Aorta (tissue), 5 donors: ENCODE measurements at places on chromosomes 4 and X. TPM values are rescaled to one million over a fixed set of nuclear protein-coding genes. Genes with fewer than 3 reads are reported as not detected.

GRCh38 chr4:113050371-113050755, 910 bp downstream of the ANK2 start:
- DNase-seq, result no peak

- DNase-seq, result no peak
These were observed 23.5 kb downstream of the TRIML1 start for GRCh38 chr4:188162698-188163097.

DNA sequence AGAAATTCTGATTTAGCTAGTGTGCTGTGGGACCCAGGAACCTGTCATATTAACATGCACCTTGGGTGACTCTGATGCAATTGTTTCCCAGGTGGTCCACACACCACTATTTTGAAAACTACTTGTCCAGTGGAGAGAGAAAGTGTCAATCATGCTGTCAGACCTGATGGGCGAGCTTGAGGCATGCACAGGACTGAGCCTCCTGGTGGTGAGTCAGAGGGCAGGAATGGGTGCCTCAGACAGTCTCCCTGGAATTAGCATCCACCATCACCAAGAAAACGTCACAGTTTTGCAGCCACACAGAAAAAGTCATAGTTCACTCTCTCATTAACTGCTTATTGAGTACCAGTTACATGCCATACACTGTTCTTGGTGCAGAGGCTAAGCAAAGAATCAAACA, 181.8 kb upstream of the MAOA start:
- DNase-seq, result no peak

GRCh38 chrX:101160001-101160400, 59.6 kb upstream of the DRP2 start:
- DNase-seq, result no peak

DNA sequence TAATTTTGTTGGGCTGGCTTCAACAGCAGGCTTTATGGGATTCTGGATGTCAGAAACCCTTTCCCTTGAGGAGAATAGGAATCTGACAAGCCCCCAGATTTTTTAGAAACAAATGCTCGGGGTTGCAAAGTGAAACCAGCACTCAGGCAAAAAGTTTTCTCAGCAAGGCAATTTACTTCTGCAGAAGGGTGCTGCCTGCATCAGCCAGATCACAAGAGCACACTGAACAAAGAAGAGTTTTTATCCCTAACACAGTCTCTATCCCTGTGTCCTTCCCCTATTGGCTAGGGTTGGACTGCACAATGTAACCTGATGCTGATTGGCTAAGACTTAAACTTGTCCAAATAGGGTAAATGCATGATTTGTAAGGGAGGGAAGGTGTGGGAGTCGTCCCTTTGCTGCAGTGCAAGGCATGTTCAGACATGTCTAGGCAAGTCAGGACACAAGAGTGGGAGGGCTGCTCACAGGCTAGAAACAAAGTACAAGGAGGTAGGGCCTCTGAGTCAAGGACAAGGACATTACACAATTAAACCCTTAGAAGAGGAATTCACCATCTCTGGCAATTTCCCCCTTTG, 175.8 kb downstream of the CCNG2 start:
- DNase-seq, result no peak

GRCh38 chr4:113827285-113827684, 65.7 kb upstream of the CAMK2D start:
- DNase-seq, result no peak

DNA sequence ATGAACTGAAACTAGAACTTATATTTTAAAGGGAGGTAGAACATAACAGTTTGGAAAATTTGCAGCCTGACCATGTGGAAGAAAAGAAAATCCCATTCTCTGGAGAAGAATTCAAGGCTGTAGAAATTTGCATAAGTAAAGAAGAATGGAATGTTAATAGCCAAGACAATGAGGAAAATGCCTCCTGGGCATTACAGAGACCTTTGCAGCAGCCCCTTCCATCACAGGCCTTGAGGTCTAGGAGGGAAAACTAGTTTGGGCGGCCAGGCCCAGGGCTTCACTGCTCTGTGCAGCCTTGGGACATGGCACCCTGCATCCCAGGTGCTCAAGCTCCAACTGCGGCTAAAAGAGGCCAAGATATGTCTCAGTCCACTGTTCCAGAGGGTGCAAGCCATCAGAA, 1506.8 kb downstream of the PCDH18 start:
- DNase-seq, result no peak

GRCh38 chrX:80648023-80648422, 161.7 kb downstream of the BRWD3 start:
- no peak for DNase-seq

- DNase-seq, result no peak
These were observed 121.2 kb downstream of the MANBA start for GRCh38 chr4:102639598-102639997.

GRCh38 chr4:37747772-37748330, 61.7 kb upstream of the RELL1 start:
- no peak for DNase-seq

DNA sequence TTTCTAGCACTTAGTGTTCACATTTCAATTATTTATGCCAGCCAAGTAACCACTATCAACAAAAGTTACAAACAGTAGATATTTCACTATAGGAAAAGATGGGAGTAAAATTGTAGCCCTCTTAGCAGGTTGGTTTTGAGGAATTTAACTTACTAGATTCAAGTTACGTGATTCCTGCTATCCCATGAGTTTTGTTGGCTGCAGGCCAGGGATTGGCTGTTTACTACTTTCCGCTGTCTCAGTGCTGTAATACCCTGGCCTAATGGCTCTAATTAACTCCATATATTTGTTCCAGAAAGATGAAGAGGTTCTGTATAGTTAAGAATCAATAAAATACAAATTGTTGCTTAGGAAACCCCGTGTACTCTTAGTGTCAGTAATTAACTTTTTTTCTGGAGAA, 55.5 kb upstream of the MAGED1 start:
- DNase-seq, result no peak

DNA sequence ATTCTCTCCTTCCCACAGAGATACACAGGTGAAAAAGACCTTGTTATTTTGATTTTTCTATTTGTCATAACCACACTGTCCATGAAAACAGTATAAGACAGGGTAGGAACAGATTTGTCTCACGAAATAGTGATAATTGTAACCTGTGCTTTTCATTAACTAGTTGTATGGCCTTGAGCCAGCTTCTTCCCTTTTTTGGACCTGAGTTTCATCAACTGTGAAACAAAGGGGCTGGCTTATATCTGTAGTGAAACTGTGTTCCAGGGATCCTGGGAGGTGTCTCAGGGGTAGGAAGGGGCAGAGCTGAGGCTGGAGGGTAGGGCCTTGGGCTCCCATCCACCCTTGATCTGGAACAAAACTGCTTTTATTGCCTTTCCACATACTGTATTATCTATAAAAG, 50.9 kb downstream of the MED28 start:
- no peak for DNase-seq

RNF175 gene
- total RNA-seq, result not detected
